ENCODE measurements at places on chromosomes 16 and 17. TPM values are rescaled to one million over a fixed set of nuclear protein-coding genes. Genes with fewer than 3 reads are reported as not detected.

GRCh38 chr16:65445313-65446260 lies 323.7 kb upstream of the CDH11 start:
- no peak for DNase-seq

DNA sequence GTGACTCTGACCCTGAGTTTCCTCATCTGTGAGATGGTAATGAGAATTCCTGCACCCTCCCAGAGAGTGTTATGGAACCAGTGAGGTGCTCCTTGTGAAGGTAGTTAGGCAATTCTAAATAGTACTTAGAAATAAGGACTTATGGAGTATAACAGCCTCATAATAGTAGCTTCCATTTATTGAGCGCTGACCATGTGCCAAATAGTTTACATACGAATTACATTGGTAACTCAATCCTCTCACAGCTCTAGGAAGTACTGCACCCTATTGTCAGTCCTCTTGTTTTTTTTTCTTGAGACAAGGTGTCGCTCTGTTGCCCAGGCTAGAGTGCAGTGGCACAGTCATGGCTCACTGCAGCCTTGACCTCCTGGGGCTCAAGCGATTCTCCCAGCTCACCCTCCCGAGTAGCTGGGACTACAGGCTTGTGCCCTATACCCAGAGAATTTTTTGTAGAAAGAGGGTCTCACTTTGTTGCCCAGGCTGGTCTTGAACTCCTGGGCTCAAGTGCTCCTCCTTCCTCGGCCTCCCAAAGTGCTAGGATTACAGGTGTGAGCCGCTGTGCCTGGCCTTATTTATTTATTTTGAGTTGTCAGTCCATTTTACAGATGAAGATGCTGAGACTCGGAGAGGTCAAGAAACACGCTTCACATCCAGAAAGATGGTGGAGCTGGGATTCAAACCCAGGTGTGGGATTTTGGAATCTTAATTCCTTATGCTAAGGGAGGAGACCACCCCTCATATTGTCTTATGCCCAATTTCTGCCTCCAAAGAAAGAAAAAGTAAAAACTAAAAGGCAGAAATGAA lies 2.9 kb downstream of the TNS4 start:
- no peak for DNase-seq

DHX58 gene
- 6.5 TPM for total RNA-seq

GRCh38 chr17:19470530-19471261 lies 59.7 kb downstream of the RNF112 start:
- DNase-seq, result peak; percentile 78

- peak; percentile 83 for DNase-seq
Observed at GRCh38 chr17:40076591-40076990, 13.8 kb downstream of the THRA start.

KRT32 gene
- total RNA-seq, result not detected

DNA sequence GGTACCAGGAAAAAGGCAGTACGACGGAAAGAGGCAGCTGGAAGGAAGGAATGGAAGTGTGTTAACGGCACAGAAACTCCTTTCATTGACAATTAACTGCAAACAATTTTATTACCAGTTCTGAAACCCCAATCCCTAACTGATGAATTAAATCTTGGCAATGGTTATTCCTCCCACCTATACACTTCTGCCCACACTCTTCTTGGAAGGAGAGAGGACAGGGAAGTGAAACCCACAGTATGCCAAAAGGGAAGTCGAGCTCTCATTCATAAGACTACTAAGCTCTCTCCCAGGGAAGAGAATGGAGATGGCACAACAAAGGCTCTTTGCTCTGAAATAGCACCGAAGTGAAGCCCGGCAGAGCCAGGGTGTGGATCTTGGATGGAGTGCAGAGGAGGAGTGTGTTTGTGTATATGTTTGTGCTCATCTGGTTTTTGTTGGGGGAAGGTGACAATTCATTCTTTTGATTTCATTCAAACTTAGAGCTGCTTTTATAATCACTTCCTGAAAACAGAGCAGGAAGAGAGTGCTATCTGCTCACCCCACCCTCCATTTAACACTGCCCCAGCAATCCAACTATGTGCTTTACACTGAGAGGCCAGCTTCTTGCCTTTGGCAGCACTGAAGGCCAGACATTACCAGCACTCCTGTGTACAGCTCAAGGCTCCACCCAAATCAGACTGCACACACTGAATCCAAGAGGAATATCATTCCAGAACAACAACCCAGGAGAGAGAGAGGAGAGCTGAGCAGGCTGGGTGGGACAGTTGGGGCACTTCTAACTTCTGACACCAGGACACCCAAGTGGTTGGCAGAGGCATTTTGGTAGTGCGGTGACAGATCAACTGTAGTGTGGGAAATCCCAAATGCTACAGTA lies 68.7 kb downstream of the HIC1 start:
- peak; percentile 58 for DNase-seq

GRCh38 chr16:15820837-15821236 lies 36.0 kb downstream of the MYH11 start:
- no peak for DNase-seq

DNA sequence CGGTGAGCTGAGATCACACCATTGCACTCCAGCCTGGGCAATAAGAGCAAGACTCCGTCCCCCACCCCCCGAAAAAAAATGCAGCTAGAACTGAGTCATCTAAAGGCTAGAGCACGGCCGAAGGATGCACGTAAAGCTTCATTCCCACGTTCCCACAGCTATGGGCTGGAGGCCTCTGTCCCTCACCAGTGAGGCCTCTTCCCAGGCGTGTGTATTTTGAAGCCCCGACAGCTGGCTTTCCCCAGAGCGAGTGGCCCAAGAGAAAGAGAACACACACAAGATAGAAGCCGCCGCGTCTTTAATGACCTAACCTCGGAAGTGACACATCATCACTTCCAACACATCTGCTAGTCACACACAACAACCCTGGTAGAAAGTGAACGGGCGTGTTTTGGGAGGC lies 6.6 kb upstream of the KCTD5 start:
- DNase-seq, result no peak

TAT gene
- not detected for total RNA-seq

MRPL27 gene
- total RNA-seq, result 69.9 TPM

- no peak for DNase-seq
Observed at GRCh38 chr17:10803830-10804475, at the start of gene TMEM238L. Gene TMEM238L, minus strand, starts transcription at chr17:10804099. Its CDS starts 136 bp downstream, at chr17:10803963.

DNA sequence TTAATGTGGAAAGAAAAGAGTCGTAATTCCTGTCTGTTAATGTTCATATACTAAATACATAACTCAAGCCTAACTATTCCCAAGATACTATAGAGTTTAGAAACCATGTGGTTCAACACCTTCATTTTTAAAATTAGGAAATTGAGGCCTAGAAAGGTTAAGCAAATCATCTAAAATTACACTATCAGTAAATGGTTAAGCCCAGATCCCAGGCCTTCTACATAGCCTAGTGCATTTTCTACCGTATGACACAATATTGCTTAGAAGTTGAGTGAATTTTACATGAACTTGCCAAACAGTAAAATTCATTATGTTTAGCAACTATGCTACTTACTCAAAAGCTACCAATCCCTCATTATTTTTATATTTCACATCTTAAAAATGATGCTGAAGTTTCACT lies 6.8 kb downstream of the NACA2 start:
- no peak for DNase-seq

- no peak for DNase-seq
Observed at GRCh38 chr16:9836118-9836736, 346.0 kb downstream of the GRIN2A start.

GRCh38 chr16:85176541-85177447 lies 64.5 kb upstream of the CIBAR2 start:
- no peak for DNase-seq

- peak; percentile 94 for DNase-seq
Observed at GRCh38 chr17:11997147-11997971, at the start of gene ZNF18. Gene ZNF18, minus strand, starts transcription at chr17:11997475. Its CDS starts 4,646 bp downstream, at chr17:11992829.

DNA sequence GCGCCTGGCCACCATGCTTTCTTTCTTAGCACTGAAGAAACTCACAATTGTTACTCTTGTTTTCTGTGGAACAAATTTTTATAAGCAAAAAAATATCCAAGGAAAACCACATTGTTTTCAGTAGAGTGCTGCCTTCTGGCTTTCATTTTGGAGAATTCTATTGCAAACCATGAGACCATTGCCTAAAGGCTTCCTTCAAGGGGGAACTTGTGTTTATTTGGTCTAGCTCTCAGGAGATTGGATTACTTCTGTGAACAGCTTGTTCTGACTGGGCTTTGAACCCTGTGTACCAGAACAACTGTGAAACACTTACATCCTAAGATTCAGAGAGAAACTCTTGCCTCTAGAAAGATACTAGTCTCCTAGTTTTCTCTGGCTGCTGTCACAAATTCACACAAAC lies 32.1 kb downstream of the TOM1L1 start:
- no peak for DNase-seq

CCR7 gene
- total RNA-seq, result not detected

- DNase-seq, result no peak
Observed at GRCh38 chr16:58222532-58223316, 24.8 kb upstream of the CSNK2A2 start.

SLC5A10 gene
- not detected for total RNA-seq

DNA sequence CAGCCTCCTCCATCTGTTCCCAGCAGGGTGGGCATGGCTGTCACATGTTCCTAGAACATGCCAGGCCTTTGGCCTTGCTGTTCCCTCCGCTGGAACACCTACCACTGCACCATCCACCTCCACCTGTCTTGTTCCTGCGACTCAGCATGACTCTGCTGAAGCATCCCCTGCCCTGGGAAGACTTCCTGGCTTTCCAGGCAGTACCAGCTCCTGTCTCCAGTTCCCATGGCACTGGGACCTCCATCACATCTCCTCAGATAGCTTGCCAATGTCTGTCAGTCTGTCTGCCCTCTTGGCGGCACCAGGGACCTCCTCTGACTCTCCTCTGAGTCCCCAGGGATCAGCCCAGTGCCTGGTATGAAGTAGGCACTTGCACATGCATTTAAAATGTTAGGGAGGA lies 15.7 kb downstream of the PDP2 start:
- no peak for DNase-seq

THRA gene
- 11.8 TPM for total RNA-seq

CMTM2 gene
- not detected for total RNA-seq

Data from G401 (cell line).